RCC 7860 (cell line): ENCODE measurements at places on chromosomes 16 and 17.

DNA sequence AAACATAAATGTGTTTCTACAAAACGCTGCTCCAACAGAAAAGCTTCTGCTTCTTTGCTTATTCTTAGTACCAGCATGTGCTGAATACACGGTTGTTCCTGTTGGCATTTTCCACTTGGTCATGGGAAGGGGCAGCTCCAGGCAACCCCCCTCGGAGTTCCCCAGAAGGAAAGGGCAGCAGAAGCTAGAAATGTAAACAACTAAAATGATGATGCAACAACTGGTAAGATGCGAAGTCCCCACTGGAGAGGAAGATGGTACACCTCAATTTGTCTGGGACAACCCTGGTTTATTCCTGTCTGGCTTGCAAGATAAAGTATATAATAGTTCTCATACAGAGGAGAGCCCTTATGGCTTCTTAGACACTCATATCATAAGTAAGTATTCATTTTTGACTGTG is 9.2 kb upstream of the CCL13 start:
- DNase-seq, result no peak

DNA sequence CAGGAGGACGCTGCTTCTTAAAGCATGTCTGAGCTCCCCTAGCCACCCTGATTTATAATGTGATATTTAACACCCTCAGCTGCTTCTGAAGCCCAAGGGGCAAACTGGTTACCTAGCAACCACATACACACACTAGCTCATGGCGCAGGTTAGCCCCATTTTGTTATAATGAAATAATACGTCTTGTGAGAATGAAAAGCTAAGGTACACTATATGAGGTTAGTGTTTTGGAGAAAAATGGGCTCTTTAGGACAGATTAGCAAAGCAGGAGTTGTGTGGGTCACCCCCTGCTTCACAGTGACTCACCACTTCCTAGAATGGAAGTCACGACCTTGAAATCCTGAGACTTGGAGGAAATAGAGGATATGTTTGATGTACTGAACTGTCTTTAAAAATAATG is 404.8 kb upstream of the HSBP1 start:
- peak; percentile 9 for DNase-seq

DNA sequence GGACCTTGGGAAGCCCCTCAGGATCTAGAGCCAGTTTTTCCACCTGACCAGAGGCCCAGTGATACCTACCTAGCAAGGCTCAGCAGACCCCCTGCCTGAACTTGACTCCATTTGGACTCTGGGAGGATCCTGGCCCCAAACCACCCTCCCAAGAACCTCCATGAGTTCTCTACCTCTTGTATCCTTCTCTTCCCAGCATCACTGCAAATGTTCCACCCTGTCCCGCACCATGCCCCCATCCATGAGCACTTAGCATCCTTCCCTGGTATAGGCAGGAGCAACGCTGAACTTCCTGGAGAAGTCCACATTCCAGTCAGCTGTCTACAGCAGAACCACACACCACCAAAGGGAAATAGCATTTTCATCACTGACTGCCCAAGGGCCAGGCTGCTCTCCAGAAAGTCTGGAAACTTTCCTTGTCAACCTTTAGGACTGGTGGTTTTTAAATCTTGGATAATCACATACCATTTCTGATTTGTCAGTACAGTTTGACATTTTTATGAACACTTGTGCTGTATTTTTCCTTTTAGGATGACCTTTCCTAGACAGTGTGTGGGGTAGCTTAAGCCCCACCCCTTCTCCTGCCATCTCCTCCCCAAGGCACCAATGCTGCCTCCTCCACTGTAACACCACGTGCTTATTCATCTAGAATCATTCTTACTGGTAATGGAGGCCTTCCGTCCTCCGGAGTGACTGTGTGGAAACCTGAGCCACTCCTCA is 13.9 kb downstream of the EIF4A3 start:
- no peak for DNase-seq

DNA sequence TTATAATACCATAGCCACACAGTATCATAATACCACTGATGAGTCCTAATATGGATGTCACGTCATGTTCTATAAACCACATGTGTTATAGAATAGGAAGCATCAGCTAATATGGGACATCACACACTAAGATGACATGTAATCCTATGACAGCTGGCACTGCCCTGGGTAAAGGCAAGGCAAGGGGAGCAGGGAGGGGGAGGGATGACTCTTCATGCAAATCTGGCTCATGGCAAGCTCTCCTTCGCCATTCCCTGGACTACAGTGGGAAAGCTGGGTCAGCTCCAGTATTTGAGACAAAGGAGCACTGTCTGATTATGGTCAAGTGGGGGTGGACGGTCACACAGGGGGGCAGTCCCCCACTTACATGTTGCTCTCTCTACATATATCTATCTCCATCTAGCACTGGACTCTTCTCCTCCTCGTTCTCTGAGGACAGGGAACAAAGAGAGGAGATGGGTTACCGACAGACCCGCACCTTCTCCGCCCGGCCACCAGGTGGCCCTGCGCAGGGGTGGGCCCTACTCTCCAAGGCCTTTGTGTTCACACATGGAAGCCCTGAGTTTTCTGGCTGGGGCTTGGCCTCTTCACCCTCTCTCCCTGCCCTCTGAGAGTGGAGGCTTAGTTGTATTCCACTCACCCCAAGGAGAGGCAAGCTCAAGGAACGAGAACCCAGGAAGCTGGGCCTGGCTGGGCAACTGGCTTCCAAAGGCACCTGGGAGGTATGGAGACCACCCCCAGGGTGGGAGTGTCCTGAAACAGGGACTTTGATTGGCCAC is 23.4 kb upstream of the MPO start:
- no peak for DNase-seq

DNA sequence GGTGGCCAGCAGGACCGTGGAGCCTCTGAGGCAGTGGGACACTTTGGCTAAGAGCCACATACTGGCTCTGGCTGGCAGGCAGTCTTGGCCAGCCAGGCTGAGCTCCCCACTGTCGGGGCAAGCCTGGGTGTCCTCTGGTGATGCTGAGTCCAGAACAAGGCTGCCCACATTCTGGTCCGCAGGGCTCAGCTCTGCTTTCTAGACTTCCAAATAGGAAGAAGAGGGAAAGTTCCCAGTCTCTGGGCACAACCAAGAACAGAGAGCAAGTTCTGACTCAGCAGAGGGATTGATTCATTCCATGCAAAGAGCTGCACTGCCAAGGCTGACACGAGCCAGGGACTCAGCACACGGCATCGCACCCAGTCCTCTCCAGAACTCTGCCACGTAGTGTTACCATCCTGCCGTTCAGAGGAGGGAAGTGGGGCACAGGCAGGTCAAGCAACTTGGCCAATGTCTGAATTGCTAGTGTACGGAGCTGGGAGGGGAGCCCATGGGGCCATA is 58.9 kb downstream of the NOS2 start:
- no peak for DNase-seq

DNA sequence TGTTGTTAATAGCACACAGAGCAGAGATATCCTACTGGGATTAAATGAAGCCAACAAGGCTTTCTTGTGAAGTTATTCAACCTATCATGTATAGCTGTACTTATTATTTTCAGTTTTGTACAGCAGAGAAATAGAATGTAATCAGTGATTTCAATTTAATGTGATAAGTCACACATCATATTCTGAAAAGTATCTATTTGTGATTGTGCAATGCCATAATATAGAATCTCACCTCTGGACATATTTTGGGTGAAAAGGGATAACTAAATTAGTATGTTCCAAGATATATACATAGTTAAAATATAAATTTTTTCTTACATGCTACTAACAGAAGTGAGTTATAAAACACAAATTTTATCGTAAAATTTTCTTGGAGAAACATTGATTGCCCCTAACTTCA is 544.3 kb upstream of the KIF2B start:
- DNase-seq, result no peak

GRCh38 chr17:48131216-48131824 is 23.8 kb downstream of the SNX11 start:
- DNase-seq, result peak; percentile 41

DNA sequence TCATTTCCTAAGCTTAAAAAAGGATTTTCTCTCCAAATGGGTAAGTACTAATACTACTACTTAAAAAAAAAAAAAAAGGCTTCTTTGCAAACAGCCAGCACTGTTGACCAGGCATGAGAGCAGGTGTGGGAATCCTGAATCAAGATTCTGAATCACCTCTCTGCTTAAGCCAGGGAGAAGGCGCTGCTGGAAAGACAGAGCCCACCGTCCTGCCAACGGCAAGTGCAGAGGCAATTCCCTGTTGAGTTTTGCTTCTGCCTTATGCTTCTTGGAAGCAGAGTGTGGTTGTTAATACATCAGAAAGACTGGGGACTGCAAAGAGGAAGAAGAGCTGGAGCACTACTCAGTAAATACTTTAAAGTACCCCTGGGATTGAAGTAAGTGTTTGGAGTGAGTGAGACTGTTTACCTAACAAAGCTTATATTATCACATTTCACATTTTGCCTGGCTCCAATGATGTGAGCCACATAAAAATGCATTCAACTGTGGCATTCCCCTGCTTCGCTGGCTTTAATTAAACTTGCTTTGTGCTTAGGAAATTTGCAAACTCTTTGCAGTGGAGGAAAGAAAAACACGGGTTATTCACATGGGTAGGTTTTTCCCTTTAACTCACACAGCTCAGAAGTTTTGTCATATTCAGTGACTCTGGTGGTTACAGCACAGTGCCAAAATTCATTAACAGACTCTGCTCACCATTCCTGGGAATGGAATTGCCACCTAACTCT is 86.0 kb upstream of the KIF2B start:
- peak; percentile 22 for DNase-seq

DNA sequence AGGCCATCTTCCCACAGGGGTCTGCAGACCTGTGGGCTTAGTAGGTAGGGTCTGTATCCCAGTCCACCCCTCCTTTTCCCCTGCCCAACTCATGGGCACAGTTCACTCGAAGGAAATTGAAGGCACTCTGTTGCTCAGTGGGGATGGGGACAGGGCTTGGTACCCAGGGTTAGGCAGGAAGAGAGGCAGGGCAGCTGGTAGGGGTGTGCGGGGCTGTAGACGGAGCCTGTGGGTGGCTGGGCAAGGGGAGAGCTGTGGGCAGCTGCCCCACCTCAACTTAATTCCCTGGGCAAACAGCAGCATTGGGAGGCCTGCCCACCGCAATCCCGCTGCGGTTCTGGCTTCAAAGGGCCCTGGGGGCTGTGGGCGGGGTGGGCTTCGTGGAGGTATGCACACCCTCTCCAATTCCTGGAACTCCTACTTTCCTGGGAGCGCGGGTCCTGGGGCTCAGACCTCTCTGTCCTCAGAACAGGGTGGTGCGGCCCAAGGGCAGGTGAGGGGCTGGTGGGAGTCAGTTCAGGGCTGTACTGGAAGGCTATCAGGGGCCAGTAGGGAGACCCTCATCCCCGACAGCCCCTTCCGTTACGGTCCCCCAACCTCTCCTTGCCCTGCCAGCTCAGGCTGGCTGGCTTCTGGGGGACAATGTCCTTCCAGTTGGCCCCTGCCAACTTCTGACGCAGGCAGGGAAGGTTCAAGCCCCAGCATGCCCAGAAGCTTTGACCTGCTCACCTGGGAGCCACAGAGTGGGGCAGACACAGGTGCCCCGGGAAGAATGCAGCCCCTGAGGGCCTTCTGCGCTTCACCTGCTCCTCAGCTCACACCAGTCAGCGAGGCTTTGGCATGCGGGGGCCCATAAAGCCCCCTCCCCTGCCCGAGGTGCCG is 9.1 kb downstream of the FOXJ1 start:
- no peak for DNase-seq

GRCh38 chr17:79670537-79671084 is 59.8 kb upstream of the RBFOX3 start:
- no peak for DNase-seq

GRCh38 chr17:66777689-66778225 is 57.2 kb upstream of the CACNG5 start:
- no peak for DNase-seq

GRCh38 chr17:68302666-68303065 is 11.4 kb downstream of the ARSG start:
- DNase-seq, result no peak

GRCh38 chr16:12626411-12626810 is 177.3 kb downstream of the CPPED1 start:
- DNase-seq, result no peak

GRCh38 chr17:81417049-81417878 is 22.0 kb downstream of the BAHCC1 start:
- DNase-seq, result no peak

- no peak for DNase-seq
Observed at GRCh38 chr16:873243-873661, 72.7 kb upstream of the GNG13 start.

- DNase-seq, result no peak
Observed at GRCh38 chr17:74117087-74117698, 86.3 kb upstream of the RPL38 start.

DNA sequence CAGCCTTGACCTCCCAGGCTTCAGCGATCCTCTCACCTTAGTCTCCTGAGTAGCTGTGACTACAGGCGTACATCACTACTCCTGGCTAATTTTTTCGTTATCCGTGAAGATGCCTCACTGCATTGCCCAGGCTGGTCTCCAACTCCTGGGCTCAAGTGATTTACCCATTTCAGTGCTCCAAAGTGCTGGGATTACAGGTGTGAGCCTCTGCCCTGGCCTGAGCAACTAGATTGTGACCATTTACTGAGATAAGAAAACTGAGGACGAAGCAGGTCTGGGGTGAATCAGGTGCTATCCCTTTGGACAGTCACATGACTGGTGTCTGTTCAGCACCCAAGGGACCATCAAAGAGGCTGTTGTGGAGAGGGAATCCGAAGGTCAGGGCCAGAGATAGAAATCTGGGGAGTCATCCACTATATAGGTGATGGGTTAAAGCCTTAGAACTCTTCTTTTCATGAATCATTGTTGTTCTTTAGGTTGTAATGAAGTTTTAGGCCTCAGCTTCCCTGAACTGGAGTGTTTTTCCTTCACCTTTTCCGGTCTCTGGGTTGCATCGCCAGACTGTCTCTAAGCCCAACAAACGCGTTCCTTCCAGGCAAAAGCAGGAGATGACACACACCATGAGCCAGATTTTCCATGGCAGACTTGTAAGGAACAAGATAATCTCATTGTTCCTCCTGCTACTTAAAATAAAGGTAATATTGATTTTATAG is 62.5 kb downstream of the FTO start:
- no peak for DNase-seq

GRCh38 chr17:63455417-63455816 is 9.3 kb upstream of the CYB561 start:
- no peak for DNase-seq

GRCh38 chr16:88379694-88380040 is 3.1 kb upstream of the ZNF469 start:
- no peak for DNase-seq

DNA sequence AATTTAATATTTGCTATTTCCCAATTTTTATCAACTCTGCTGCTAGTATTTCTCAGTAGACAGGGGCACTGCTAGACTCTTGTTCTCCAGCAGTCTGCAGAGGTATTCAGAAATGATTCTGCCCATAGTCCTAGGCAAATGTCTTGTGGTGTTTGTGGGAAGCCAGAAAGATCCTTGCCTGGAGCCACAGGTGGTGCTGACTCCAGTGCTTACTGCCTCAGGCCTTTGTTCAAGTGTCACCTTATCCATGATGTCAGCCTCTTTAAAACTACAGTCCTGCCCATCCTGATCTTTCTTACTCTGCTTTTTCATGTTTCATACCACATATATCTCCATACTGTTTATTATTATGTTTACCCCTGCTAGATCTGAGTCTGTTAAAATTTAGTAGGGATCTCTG is 26.5 kb downstream of the ZSWIM7 start:
- no peak for DNase-seq

- DNase-seq, result no peak
Observed at GRCh38 chr16:4785758-4786433, 2.2 kb downstream of the SEPTIN12 start.
